Naive thymus-derived CD8-positive, alpha-beta T cell (primary cell): ENCODE measurements at places on chromosomes 4 and X.

GRCh38 chr4:108570993-108571569 is 49.3 kb upstream of the RPL34 start:
- no peak for DNase-seq

DNA sequence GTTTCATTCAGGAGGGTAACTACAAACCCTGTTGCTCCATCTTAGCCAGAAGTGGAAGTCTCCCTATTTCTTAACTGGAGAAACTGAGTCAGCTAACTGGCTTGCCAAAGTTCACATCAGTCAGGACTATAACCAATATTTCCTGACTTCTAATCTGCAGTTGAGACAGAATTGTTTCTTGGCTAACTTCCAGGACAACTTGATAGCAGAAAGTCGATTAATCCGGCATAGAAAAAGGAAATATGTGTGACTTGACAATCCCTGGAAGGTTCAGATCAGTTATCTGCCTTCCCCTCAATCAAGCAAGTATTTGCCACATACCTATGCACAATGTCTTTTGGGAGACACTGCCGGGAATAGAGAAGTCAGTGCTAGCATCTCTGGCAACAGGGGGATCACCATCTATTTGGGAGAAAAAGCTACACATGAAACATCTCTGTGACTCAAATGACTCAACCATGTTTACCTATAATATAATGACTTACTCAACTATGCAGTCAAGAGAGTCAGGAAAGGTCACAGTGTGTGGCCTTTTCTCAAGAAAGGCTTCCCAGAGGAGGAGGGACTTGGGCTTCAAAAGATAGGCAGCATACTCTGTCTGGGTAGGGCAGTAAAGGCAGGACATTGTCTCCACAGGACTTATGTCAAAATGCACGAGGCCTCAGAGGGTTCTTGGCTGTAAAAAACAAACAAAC is 12.4 kb upstream of the LONRF3 start:
- DNase-seq, result no peak

DNA sequence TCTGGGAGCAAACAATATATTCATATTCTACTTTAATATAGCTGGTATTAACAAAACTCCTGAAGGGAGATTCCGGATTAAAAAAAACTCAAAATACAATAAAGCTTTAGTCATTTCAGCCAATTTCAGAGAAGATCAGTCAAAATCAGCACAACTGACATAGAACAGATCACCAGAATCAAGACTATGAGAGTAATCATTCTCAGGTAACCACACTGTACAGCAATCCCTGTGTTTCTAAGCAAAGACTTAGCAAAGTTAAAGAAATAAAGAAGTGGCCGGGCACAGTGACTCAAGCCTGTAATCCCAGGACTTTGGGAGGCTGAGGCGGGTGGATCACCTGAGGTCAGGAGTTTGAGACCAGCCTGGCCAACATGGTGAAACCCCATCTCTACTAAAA is 9.1 kb downstream of the DCTD start:
- no peak for DNase-seq

DNA sequence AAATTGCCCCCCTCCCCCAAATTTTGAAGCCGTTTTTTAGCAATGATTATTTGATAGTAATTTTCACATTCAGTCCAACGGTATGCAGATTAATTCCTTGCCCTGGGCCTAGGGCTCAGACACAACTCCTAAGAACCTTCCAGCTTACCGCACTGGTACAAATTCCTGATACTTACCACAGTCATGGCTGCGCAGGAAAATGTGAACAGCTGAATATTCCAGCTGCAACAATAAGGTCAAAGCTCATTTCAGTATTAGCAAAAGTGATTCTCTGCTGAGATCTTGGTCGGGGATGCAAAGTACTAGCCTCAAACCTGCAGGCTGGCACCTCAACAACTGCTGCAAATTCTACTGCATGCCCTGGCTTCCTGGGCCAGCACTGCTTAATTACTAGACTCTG is 3.0 kb downstream of the ATP11C start:
- no peak for DNase-seq

- no peak for DNase-seq
Measured at GRCh38 chr4:93000910-93001309, 697.1 kb downstream of the GRID2 start.

DNA sequence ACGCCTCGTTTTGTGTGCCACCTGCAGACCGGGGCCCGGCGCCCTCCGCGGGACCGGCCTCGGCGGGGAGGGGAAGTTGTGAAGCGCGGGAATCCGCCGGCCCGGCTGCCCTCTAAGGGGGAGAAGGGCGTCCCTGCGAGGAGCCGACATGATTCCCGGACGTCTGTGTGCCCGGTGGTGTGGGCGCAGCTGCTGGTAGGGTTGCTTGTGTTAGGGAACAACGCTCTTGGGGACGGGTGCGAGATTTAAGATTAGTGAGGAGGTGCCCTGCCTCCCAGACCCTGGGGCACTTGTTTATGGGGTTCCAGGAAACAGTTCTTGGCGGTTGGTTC is 627 bp downstream of the CDKN2AIP start:
- no peak for DNase-seq

DNA sequence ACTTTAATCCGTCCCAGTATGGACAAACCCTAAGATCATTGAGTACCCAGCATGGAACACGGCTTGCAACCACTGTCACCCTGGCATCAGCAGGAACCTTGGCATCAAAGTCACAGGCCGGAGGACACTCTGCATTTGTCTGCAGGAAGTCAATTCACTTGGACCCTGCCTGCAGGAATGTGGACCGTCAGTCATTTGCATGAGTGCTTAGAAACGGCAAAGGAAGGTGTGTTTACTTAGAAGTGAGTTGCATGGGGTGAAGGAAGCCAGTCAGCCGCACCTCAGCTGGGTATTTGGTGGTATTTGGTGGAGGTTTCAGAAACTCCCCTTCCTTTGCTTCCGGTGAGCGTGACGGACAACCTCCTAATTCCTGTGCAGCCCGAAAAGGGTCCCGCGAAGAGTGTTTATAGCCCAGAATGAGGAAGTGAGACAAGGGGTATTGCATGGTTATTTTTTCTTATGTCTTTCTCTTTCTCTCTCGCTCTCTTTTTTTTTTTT is 15.5 kb downstream of the P2RY8 start:
- peak; percentile 87 for DNase-seq

- DNase-seq, result no peak
Measured at GRCh38 chrX:84339507-84340364, 151.7 kb upstream of the RPS6KA6 start.

DNA sequence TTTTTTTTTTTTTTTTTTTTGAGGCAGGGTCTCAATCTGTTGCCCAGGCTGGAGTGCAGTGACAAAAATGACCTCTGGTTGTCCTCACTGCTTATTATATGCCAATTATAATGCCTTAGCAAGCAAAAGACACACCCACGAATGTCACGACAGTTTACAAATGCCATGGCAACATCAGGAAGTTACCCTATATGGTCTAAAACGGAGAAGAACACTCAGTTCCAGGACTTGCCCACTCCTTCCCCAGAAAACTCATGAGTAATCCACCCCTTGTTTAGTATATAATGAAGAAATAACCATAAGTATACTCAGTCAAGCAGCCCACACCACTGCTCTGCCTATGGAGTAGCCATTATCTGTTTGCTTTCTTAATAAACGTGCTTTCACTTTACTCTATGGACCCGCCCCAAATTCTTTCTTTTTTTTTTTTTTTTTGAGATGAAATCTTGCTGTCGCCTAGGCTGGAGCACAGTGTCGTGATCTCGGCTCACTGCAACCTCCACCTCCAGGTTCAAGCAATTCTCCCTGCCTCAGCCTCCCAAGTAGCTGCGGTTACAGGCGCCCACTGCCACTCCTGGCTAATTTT is 106.2 kb downstream of the SMIM20 start:
- no peak for DNase-seq

DNA sequence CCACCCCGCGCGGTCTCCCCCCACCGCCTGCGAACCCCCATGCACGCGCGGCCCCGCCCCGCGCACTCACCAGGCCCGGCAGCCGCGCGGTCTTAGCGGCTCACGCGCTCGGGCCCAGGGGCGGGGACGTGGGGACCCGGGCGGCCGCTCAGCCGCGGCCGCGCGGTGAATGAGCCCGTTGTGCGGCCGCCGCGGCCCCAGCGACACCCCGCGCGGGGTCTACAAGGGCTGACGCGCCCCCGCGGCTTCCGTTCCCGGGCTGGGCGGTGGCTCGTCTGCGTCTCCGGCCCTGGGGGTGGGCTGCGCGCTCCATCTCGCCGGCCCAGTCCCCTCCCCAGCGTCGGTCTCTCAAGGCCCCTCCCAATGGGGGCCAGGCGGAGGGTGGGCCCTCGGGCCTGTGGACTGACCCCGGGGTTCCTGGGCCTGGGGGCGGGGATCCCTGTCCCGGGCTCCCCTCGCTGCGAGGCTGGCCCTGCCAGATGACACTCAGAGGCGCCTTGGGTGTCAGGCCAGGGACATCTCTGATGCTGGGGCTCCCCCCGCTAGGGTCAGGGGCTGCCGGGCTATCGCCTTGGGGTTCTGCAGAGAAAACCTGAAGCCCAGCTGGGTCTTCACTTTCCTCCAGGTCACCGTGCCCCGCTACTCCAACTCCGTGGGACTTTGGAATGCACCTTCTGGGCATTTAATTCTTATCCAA is 4.3 kb upstream of the SLC26A1 start:
- no peak for DNase-seq

DNA sequence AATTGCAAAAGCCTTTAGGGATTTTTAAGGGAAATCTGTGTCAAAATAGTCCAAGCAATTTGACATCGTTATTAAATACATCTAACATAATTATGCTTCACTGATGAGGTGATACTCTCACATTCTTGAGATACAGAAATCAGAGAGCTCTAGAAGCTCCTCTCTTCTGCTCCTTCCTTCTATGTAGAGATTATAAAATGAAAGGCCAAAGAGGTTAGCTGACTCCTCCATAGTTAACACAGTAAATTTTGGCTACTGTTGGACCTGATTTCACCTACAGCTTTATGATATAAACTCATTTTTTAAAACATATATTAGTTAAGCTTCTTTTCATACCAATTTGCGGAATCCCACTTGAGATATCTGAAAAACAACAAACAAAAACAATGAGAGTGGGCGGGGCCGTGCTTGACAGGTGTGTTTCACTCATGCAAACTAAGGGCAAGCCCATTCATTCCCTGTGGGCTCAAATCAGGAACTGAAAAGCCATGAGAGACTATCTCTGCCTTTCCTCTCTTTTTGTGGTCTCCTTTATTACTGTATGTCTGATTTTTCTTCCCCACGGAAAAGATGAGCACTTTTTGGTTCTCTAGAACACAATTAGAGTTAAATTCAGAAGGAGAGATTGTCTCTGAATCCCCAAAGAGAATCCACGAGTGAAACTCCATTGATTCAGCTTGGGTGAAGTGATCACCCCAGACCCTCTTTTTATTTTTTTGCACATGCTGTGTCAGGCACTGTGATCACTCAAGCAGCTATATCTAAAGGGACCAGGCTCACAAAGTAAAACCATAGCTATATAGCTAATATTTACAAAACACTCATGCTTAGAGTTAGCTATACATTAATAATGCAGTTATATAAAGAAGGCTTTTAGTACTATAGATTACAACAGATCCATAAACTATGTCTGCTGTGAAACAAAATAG is 566.3 kb downstream of the IL15 start:
- no peak for DNase-seq

DNA sequence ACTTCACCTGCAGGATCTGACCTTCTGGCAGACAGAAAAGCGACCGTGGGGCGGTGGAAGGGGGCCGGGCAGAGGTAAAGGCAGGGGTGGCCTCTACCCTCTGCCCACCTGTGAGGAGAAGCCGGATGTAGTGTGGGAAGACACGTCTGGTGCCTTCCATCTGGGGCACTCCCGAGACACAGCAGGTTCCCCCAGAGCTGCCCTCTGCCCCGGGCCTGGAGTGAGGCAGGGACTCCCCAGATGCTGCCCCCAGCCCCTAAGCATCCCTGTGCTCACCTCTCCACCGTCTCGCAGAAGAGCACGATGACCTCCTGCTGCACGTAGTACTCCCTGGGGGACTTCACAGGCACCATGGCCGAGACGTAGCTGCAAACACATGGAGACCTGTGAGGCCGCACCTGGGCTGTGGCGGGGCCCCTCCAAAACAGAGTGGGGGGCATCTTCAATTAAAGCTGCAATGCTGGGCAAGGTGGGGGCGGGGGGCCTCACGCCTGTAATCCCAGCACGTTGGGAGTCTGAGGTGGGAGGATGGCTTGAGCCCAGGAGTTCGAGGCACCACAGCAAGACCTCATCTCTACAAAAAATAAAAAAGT is 75.3 kb upstream of the MXD4 start:
- no peak for DNase-seq

- no peak for DNase-seq
Measured at GRCh38 chr4:5381961-5382441, 326.4 kb downstream of the EVC2 start.

DNA sequence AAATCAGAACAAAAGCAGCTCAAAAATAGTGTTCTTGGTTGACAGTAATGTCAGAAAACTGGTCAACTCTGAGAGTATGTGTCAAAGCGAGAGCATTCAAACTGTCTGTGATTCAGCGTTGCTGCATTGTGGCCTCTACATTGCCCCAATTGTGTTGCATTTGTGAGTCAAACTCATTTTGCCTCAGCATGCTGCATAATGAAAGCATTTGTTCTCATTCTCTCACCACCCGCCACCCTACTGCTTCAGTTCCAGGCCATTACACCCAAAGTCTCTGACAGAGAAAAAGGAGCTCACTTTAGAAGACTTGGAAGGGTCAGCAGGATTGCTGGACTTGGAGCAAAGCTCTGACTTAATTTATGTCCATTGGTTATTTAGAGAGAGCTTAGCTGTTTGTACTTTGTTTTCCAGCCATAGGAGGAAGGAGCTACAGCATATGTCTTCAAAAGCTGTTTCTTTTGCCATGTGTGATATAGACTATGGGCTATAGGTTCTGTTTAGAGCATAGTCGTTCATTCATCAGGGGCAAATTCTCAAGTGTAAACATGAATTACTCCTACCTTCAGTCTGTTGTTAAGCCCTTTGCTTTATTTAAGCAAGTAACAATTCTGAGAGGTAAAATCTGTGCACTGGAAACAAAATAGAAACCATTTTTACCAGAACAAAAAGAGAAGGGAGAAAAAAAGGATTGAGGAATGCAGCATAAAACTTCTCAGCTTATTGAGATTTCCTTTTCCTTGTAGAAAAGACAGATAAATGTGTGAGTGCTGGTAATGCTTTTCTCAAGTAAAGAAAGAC is 153.4 kb upstream of the ANK2 start:
- DNase-seq, result no peak

GRCh38 chr4:27836523-27836922 is 975.9 kb downstream of the STIM2 start:
- no peak for DNase-seq

DNA sequence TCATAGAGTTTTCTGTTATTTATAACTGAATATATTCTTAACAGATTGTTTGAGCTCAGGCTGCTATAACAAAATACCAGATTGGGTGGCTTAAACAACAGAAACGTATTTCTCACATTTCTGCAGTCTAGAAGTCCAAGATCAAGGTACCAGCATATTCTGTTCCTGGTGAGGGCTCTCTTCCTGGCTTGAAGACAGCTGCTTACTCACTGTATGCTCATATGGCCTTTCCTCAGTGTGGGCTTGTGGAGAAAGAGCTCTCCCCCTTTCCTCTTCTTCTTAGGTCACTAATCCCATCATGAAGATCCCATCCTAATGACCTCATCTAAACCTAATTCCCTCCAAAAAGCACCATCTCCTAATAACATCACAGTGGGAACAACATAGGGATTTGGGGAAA is 117.8 kb downstream of the RASGEF1B start:
- DNase-seq, result no peak
